RWPE1 (cell line): ENCODE measurements at places on chromosomes 2 and 18.

DNA sequence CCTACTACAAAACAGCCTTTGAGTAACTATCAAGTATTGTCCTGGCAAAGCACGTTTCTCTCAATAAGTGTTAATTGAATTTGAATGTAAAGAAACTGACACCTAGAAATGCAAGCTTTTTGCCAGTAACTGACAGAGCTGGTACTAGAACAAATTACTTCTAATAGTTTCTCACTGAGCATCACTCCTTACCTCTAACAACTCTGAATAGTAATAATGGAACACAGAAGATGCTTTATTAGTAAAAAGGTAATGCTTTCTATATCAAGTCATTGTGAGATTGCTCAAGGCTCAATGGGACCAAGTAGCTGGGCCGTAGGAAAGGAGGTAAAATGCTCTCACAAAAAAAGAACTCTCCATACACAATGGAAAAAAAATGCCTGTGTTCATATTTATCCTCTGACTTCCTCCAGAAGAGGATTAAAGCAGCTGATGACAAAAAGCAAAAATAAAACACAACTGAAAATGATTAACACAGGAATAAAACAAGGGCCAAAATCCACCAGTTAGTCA lies 11.8 kb downstream of the RASGRP3 start:
- no peak for DNase-seq

DNA sequence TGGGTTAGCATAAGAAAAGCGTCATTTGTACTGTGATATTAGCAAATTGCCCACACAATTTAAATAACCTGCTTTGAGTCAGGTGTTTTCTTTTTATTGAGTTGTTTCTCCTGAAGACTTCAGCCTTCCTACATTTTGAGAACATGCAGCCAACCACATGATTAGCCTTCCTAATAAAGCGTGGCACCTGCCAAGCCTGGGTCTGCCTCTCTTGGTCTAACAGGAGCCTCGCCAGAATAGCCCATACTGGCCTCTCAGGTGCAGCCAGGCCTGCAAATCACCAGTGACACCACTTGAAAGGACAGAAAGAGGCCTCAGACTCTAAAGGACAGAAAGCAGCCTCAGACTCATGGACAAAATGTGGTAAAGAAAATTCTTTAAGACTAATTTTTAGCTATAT lies 653.8 kb downstream of the BCL11A start:
- DNase-seq = no peak

- no peak for DNase-seq
Measured at GRCh38 chr18:9404565-9405060, 70.0 kb downstream of the TWSG1 start.

- peak; percentile 8 for DNase-seq
Measured at GRCh38 chr2:14978845-14979244, 346.3 kb downstream of the LRATD1 start.

DNA sequence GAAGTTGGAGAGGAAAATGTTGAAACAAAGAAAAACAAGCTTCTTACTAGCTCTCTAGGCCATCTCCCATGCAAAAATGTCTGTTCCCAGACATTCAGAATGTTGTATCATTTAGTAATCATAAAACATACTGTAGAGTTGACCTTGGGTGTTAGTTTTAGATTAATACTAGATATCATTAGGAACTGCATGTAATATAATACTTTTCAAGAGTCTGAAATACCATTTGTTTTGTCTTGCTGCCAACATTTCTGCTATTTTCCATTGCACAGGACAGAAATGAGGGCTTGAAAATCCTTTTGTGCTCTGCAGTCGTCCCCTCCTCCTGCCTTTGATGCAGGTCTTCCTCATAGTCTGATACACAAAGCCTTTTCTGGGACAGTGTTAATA lies 89.5 kb upstream of the RBMS1 start:
- no peak for DNase-seq

DNA sequence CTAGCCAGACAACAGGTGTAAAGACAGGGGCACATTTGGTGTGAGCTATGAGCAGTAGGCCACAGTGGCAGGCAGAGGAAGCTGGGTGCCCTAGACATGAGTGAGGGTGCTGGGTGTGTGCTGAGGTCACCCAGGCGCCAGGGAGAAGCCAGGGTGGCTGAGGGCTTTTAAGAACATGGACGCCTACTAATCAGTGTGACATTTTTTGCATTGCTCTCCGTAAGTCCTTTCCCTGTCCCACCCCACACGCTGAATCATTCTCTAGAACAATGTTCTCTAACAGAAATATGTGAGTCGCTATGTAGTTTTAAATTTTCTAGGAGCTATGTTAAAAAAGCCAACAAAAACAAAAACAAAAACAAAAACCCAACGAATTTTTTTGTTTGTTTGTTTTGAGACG lies 204.5 kb upstream of the REV1 start:
- DNase-seq = no peak

DNA sequence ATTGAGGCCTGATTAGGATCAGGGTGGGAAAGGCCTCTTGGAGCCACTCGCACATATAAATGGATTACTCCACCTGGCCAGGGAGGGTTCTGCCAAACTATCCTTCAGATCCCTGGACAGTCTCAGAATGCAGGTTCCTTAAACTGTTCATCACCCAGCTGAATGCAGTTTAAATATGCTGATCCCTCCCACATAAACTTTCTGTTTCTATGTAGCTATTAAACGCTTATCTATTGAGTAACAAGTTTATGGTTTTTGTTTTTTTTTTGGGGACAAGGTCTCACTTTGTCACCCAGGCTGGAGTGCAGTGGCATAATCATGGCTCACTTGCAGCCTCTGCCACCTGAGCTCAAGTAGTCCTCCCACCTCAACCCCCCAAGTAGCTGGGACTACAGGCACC lies 1.9 kb downstream of the CAD start:
- DNase-seq = no peak

GRCh38 chr2:241302759-241303651 lies 12.5 kb downstream of the HDLBP start:
- no peak for DNase-seq
